ENCODE measurements at places on chromosomes 1 and 21. TPM values are rescaled to one million over a fixed set of nuclear protein-coding genes. Genes with fewer than 3 reads are reported as not detected.

DNA sequence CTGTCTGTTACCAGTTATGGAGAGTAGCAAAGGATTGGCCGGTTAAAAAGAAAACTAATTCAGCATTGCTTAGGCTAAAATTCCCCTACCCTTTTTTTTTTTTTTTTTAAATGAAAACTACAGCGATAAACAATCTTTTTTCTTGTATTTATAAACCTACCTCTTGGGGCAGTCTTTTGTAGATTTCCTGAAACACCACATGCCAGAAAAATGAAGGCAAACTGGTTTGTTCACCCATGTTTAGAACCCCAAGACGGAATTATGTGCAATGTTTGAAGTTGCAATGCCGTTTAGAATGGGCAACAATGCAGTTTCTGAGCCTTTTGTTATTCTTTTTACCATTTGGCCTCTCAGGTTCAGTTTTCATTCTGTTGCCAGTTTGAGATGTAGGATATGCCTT lies 59.1 kb downstream of the PRDM2 start:
- DNase-seq: no peak
- peaks cover 8% of the 10 kb centered on the region for H3K4me1 ChIP-seq
- H3K36me3 ChIP-seq: peaks cover 7% of the 10 kb centered on the region
- H3K4me3 ChIP-seq: no peak overlapping the region

DNA sequence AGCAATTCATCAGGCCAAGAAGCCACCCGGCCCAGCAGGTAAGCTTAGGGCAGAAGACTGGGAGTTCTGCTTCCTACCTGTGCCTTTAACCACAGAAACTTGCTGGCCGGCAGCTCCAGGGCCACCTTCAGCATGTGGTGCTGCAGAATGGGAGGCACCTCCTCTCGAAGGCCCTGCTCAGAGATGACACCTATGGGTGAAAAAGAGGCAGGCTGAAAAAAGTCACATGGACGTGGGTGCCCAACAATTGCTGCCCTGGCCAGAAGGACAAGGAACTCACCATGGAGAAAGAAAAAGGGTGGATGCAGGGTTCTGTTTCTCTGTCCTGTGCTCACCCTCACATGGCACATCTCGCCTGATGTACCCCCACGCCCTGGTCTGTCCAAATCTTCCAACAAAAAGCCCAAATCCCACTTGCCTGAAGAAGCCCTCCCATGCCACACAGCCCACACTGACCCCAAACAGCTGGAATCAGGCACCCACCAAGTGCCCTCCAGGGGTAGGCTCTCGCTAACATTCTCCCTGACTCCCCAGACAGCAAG lies 33.0 kb downstream of the URB1 start:
- no peaks in the 10 kb centered on the region for H3K4me1 ChIP-seq
- no peaks in the 10 kb centered on the region for H3K27me3 ChIP-seq
- no peak for DNase-seq
- no peak overlapping the region for H3K4me3 ChIP-seq
- peaks cover 98% of the 10 kb centered on the region for H3K36me3 ChIP-seq

Gene AGT
- total RNA-seq: 0.40 TPM

DNA sequence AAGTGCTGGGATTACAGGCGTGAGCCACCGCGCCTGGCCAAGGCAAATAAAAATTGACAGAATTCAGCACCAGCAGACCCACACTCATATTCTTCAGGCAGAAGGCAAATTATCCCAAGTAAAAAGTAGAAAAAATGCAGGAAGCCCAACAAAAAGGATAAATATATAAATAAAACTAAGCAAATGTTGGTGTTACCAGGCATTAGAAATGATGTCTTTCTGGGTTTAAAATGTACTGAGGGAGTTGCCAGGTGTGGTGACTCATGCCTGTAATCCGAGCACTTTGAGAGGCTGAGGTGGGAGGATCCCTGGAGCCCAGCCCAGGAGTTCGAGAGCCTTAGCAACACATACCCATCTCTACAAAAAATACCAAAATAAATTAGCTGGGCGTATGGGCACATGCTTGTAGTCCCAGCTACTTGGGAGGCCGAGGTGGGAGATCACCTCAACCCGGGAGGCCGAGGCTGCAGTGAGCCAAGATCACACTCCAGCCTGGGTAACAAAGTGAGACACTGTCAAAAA lies 6.3 kb downstream of the INTS11 start:
- no peak overlapping the region for H3K4me3 ChIP-seq
- no peak for DNase-seq
- peaks cover 86% of the 10 kb centered on the region for H3K36me3 ChIP-seq
- H3K4me1 ChIP-seq: peaks cover 33% of the 10 kb centered on the region
- H3K27ac ChIP-seq: no peak overlapping the region

DNA sequence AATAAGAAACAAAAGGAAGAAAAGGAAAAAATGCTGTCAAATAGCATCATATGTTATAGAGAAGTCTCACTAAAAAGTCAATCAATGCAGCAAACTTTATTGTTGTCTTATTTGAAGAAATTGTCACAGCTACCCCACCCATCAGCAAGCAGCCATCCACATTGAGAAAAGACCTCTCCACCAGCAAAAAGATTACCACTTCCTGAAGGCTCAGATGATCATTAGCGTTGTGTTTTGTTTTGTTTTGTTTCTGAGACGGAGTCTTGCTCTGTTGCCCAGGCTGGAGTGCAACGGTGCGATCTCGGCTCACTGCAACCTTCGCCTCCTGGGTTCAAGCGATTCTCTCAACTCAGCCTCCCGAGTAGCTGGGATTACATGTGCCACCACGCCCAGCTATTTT lies 29.0 kb downstream of the ATP2B4 start:
- H3K4me3 ChIP-seq: no peak overlapping the region
- H3K27ac ChIP-seq: no peak overlapping the region
- H3K4me1 ChIP-seq: peaks cover 26% of the 10 kb centered on the region
- H3K27me3 ChIP-seq: no peaks in the 10 kb centered on the region

- no peaks in the 10 kb centered on the region for H3K36me3 ChIP-seq
- H3K27me3 ChIP-seq: no peaks in the 10 kb centered on the region
- no peak overlapping the region for H3K4me3 ChIP-seq
- no peak overlapping the region for H3K27ac ChIP-seq
- no peak for DNase-seq
- no peaks in the 10 kb centered on the region for H3K4me1 ChIP-seq
Measured at GRCh38 chr1:177270863-177271262, 100.1 kb downstream of the BRINP2 start.

DNA sequence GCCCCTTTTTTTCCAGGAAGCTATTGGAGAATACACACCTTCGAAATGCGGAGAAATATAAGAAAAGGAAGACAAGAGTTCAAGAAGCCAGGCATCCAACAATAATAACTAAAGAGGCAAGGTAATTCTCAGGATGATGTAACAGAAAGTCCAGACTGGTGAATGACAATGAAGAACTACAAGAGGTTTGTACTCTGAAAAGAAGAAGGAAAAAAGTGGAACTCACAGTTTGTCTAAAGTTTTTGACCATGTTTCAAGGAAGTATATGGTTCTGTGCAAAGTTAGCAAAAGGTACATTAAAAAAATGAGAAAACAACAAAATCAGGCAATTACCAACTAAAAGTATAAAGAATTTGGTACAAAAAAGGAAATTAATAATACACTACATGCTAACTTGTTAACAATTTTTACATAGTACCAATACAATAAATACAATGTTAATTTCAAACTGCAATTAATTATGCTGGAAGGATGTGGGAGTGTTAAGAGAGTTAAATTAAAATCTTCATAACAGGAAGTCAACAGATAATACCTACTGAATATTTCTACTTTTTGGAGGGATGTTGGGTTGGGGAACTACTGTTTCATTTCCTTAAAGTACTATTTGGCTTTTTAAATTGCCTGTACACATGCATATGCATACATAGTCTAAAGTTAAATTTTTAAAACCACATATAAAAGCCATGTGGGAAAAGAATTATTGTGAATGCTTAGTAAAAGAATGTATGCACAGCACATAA lies 12.9 kb upstream of the CD55 start:
- H3K36me3 ChIP-seq: no peaks in the 10 kb centered on the region
- H3K27me3 ChIP-seq: no peaks in the 10 kb centered on the region

GRCh38 chr21:35575280-35575915 lies 484.9 kb downstream of the SETD4 start:
- no peak overlapping the region for H3K4me3 ChIP-seq
- H3K36me3 ChIP-seq: no peaks in the 10 kb centered on the region
- H3K27ac ChIP-seq: no peak overlapping the region
- no peaks in the 10 kb centered on the region for H3K4me1 ChIP-seq
- H3K27me3 ChIP-seq: peaks cover 12% of the 10 kb centered on the region

Gene CCDC27
- total RNA-seq: not detected

Gene RHCE
- 12.6 TPM for total RNA-seq

Gene ACTL8
- total RNA-seq: 2.1 TPM

Gene CYB561D1
- 5.9 TPM for total RNA-seq

DNA sequence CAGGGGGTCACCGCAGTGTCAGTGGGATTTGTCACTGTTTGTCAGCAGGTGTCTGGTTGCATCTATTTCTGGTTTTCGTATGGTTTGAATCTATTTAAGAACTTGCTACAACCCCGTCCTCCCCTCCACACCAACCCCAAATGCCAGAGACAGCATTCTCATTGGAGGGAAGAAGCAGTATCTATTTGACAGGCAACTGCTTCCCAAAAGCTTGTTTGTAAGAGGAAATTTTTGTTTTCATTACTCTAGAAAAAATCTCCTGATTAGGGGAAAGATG lies 54.4 kb downstream of the NR5A2 start:
- no peaks in the 10 kb centered on the region for H3K36me3 ChIP-seq
- no peak overlapping the region for H3K27ac ChIP-seq
- no peak overlapping the region for H3K4me3 ChIP-seq
- H3K27me3 ChIP-seq: no peaks in the 10 kb centered on the region

Gene ATAD3C
- total RNA-seq: 0.60 TPM

GRCh38 chr1:162886705-162887104 lies 25.7 kb upstream of the CCDC190 start:
- no peak overlapping the region for H3K27ac ChIP-seq
- H3K4me1 ChIP-seq: no peaks in the 10 kb centered on the region
- no peak for DNase-seq
- no peaks in the 10 kb centered on the region for H3K36me3 ChIP-seq

DNA sequence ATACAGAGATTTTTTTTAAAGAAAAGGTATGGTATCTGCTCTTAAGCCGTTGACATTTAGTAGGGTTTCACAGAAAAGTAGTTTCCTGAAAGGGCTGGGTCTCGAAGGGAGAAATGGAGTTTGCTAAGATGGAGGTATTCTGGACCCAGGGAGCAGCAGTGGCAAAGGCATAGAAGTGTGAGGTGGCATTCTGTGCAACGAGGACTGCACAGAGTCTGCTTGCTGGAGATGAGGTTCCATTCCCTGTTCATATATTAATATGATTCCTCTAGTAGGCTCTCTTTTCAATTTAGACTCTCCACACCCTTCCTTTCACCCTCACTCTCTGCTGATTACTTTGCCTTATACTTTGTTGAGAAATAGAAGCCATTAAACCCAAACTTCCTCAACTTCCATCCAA lies 38.5 kb upstream of the PODN start:
- no peaks in the 10 kb centered on the region for H3K36me3 ChIP-seq
- peaks cover 5% of the 10 kb centered on the region for H3K4me1 ChIP-seq
- no peak for DNase-seq
- no peak overlapping the region for H3K27ac ChIP-seq

DNA sequence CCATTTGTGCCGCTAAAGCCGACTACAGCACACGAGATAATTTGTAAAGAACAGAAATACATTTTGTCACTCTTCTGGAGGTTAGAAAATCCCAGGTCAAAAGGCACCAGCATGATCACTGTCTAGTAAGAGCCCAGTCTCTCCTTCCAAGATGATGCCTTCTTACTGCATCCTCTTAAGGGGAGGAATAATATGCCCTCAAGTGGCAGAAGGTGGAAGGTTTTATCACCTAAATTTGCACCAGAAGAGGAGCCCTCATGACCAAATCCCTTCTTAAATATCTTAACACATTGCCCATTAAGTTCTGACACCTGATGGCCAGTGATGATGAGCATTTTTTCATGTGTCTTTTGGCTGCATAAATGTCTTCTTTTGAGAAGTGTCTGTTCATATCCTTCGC lies 326.7 kb upstream of the RGS18 start:
- no peaks in the 10 kb centered on the region for H3K36me3 ChIP-seq
- peak; percentile 45 for DNase-seq
- no peak overlapping the region for H3K4me3 ChIP-seq

GRCh38 chr1:88118176-88118845 lies 565.8 kb upstream of the PKN2 start:
- H3K27me3 ChIP-seq: no peaks in the 10 kb centered on the region
- H3K36me3 ChIP-seq: no peaks in the 10 kb centered on the region
- no peaks in the 10 kb centered on the region for H3K4me1 ChIP-seq
- no peak overlapping the region for H3K4me3 ChIP-seq
- H3K27ac ChIP-seq: no peak overlapping the region

Gene ZNF670
- total RNA-seq: 7.1 TPM

GRCh38 chr1:22778862-22779520 lies 68.4 kb downstream of the EPHB2 start:
- peaks cover 2% of the 10 kb centered on the region for H3K4me1 ChIP-seq
- H3K27ac ChIP-seq: no peak overlapping the region
- no peaks in the 10 kb centered on the region for H3K36me3 ChIP-seq
- no peak overlapping the region for H3K4me3 ChIP-seq
- no peak for DNase-seq

DNA sequence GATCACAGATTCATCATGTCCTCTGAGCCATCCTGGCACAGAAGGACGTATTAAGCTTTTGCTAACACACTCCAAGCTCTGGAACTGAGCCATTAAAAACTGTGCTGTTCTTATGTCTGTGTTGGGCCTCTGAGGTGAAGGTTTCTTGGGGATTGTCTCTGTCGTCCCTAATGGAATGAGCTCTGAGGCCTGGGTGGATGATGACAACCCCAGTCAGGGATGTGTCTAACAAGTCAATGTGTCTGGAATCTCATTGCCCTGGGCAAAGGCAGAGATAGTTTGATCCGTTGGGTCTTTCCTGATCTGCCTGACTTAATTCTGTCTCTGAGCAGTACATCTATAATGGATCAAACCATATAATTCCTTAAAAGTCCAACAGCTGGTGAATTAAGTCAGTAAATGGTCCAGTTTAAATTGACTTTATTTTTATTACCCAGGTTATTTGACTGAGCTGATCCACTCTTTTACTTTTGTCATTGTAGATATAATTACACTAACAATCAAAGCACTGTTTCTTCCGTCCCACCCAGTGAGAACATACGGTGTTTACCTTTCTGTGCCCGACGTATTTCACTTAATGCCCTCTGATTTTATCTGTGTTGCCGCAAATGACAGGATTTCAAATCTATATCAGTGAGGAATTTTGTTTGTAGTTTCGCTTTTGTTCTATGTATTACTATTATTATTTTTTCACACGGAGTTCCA lies 38.8 kb upstream of the OR2B11 start:
- DNase-seq: no peak
- H3K4me1 ChIP-seq: no peaks in the 10 kb centered on the region
- H3K27me3 ChIP-seq: peaks cover under 1% of the 10 kb centered on the region
- no peak overlapping the region for H3K27ac ChIP-seq
- no peaks in the 10 kb centered on the region for H3K36me3 ChIP-seq
- no peak overlapping the region for H3K4me3 ChIP-seq

GRCh38 chr1:42930178-42931107 lies 28.2 kb downstream of the SLC2A1 start:
- H3K4me3 ChIP-seq: no peak overlapping the region
- no peak for DNase-seq
- no peaks in the 10 kb centered on the region for H3K27me3 ChIP-seq

Gene DNALI1
- total RNA-seq: 2.2 TPM

GRCh38 chr21:36701756-36702621 lies 3.1 kb downstream of the SIM2 start:
- no peak for DNase-seq
- H3K4me1 ChIP-seq: no peaks in the 10 kb centered on the region
- no peak overlapping the region for H3K4me3 ChIP-seq
- H3K27me3 ChIP-seq: peaks cover 98% of the 10 kb centered on the region
- H3K36me3 ChIP-seq: no peaks in the 10 kb centered on the region
- no peak overlapping the region for H3K27ac ChIP-seq

- H3K27me3 ChIP-seq: peaks cover 44% of the 10 kb centered on the region
- no peak for DNase-seq
- H3K27ac ChIP-seq: no peak overlapping the region
- no peaks in the 10 kb centered on the region for H3K36me3 ChIP-seq
- H3K4me3 ChIP-seq: no peak overlapping the region
- peaks cover 26% of the 10 kb centered on the region for H3K4me1 ChIP-seq
Measured at GRCh38 chr1:6435129-6435528, 10.6 kb downstream of the ESPN start.

Gene SPRR5
- total RNA-seq: not detected
